GM10248 (cell line): ENCODE measurements at places on chromosomes 2 and 18.

GRCh38 chr18:11154368-11154989, 5.1 kb upstream of the PIEZO2 start:
- peak; percentile 44 for DNase-seq

DNA sequence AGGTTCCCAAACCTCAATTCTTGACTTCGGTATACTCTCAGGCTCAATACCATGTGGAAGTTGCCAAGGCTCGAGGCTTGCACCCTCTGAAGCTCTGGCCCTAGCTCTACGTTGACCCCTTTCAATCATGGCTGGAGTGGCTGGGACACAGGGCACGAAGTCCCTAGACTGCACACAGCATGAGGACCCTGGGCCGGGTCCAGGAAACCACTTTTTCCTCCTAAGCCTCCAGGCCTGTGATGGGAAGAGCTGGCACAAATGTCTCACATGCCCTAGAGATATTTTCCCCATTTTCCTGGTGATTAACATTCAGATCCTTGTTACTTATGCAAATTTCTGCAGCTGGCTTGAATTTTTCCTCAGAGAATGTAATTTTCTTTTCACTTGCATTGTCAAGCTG, 45.1 kb upstream of the CALCRL start:
- no peak for DNase-seq

GRCh38 chr2:112821682-112822081, 14.9 kb downstream of the IL1B start:
- DNase-seq: no peak

GRCh38 chr2:23505218-23505983, 120.4 kb downstream of the KLHL29 start:
- no peak for DNase-seq

DNA sequence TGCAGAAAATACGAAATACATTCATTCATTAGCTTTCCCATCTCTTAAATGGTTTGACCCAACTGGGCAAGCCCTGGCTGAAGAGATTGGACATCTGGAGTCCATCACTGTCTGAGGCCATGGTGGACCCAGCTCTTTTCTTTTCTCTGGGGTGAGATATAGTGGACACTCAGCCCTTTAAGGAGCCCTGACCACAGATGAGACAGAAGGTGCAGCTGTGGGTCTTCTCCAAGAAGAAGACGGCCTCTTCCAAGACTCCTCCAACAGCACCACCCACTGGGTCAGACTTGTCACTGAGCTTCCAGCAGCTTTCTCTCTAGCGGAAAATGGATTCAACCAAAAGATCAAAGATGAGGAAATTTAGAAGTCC, 27.2 kb downstream of the TWIST2 start:
- DNase-seq: no peak

DNA sequence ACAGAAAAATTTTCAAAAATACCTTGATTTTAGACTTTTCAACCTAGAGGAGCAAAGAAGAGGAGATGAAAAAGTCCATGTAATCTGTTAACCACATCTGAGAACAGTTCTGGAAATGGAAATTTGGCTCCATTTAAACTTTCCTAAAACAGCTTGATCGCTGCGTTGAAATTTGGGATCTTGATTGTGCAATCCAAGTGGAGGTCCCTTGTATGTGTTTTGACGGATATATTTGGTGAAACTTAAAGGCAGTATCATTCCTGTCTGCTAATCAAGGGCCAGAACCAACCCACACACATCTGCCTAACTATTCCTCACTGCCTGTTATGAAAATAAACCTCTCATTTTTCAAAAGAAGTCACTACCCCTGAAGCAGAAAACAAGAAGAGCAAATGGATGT, 46.6 kb downstream of the SPATS2L start:
- DNase-seq: no peak

GRCh38 chr2:42127425-42128424, 41.4 kb upstream of the EML4 start:
- DNase-seq: peak; percentile 45

GRCh38 chr2:233002829-233003657, 10.0 kb downstream of the NGEF start:
- no peak for DNase-seq

GRCh38 chr2:239255628-239256349, 145.0 kb downstream of the HDAC4 start:
- DNase-seq: no peak

DNA sequence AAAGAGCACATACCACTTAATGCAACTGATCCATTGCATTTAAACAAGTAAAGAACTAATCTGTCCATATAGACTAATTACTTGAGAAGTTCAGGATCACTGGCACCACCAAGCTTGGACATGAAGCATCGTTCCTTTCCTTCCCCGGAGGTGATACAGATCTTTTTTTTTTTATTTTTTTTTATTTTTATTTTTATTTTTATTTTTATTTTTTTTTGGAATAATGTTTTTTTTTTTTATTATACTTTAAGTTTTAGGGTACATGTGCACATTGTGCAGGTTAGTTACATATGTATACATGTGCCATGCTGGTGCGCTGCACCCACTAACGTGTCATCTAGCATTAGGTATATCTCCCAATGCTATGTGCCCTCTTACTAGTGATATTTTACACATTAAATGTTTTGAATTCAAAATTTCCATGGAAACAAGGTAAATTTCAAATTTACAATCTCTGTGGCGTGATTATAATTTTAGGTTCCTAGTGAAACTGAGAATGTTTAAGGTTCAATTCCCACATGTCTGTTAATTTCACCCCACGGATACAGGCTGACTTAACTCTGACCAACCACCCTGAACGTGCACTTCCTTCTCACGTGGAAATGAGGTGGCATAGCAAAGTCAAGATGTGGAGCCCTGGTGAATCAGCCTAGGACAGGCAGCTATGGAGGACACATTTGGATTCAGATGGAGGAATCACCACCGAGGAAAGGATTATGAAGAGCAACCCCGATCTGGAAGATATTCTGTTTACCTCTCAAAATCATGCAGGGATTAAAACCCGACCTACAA, 101.6 kb upstream of the THOC1 start:
- DNase-seq: no peak

DNA sequence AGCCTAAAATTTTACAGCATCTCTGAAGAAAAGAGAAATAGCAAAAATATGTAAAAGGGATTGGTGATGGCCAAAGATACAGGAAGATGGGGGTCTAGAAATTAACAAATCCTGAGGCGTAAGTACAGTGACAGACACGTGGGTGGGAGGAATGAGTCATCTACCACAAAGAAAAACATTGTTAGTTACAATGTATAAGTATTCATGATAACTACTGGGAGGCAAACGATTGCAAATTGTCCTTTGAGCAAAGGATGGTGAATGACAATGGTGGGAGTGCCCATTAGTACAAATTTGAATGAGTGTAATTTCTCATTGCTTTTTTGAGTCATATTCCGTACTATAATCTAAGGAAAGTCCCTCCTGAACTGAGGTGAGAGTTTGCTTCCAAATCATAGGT, 809.0 kb upstream of the FAM98A start:
- no peak for DNase-seq

DNA sequence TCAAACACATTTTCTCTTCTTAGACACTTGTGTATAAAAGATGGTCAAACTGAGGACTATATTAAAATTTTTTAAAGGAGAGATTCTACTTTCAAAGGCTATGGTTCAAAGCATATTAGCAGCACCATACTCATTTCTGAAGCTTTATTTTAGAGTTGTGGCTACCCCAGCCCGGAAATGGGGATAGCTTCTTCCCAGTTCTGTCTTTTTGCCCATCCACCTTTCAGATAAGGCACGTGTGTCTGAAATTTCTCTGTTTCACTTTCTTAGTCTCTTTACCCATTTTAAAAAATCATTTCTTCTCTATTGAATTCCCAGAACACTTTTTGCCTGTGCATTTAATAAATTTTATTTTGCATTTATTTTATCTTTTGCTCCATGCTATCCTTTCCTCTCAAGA, 431.5 kb downstream of the RNF144A start:
- no peak for DNase-seq

GRCh38 chr2:231294571-231295362, 96.3 kb downstream of the ARMC9 start:
- no peak for DNase-seq

DNA sequence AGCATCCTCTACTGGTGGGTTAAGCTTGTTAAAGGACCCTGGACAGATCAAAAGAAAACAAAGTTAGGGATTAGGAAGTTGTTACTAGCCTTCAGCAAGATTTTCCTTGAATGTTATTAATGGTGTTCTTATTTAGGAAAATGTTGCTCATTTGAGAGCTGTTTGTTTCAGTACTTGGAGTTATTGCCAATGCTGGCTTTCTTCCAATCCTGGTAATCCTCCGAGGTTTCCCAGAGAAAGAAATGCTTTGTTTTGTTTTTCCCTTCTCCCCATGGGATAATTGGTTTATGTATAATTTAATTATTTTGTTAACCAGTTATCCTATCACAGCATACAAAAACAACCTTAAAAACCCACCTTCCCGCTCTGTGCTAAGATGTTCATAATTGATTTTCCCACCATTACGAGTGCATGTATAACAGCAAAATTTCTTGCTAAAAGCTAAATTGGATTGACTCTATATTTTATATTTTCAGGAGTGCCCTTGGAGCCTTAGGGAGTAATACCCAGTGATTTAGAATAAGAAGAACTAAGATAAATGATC, 79.8 kb downstream of the MGAT5 start:
- DNase-seq: no peak
